ENCODE measurements at places on chromosomes 3 and 15. TPM values are rescaled to one million over a fixed set of nuclear protein-coding genes. Genes with fewer than 3 reads are reported as not detected.

OGG1 gene
- 23.9 TPM for total RNA-seq

DNA sequence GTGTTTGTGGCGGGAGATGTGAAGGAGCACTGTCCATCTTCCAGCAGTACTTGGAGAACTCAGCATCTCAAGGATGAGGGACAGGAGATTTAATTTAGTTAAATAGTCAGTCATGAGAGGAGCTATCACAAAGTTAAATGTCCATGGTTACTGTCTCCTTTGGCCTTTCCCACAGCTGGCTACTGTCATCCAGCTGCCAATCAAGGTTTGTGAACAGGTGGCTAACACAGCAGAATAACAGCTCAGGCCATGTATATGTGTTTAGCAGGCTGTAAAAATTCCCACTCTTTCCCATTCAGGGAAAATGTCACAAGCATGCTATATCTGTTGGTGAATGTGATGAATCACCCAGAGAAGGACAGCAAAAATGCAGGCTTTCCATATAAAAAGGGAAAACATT is 120.5 kb downstream of the TMEM108 start:
- no peak for DNase-seq

GRCh38 chr15:42210696-42211095 is 2.6 kb upstream of the VPS39 start:
- DNase-seq = no peak

DNA sequence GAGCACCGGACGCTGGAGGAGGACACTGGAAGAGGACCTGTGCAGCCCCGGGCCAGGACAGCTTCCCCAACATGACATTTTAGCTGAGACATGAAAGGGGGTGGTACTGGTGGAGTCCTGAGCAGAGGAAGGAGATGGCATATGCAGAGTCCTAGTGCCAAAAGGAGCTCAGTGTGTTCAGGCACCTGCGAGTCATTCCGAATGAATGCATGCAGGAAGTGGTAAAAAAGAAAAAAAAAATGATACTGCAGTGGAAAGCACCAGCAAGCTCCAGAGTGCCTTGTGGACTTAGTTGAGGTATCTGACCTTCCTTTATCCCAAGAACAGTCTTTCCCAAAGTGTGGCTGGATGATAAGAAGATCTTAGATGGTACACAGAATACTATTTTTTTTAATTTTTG is 6.6 kb upstream of the ZNF148 start:
- DNase-seq = no peak

- DNase-seq = no peak
These were observed 85.5 kb downstream of the CD200R1L start for GRCh38 chr3:112761062-112761638.
